ENCODE measurements at places on chromosomes 3 and 15.

GRCh38 chr15:57061281-57061680 is 142.8 kb downstream of the TCF12 start:
- no peak for DNase-seq

GRCh38 chr3:15217841-15218267 is 11.8 kb downstream of the CAPN7 start:
- DNase-seq, result no peak

GRCh38 chr15:68364028-68364659 is 67.8 kb downstream of the ITGA11 start:
- no peak for DNase-seq

DNA sequence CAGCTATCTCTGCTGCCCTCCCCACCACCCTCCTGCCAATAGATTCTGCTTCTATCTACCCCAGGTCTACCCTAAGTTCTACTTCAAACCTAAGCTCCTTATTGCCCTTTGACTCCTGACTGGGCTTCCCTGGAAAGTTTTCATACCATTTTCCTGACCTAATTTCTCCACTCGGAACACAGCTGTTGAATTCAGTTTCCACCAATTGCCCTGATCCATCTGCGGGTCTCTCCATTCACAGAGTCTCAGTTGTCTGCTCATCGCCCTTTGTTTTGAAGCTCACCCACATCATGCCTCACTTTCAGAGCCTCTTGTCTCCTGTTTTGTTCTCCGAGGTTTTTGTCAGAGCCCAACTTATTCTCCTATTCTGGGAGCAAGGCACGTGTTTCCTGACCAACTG is 56.8 kb upstream of the ABI3BP start:
- DNase-seq, result no peak

DNA sequence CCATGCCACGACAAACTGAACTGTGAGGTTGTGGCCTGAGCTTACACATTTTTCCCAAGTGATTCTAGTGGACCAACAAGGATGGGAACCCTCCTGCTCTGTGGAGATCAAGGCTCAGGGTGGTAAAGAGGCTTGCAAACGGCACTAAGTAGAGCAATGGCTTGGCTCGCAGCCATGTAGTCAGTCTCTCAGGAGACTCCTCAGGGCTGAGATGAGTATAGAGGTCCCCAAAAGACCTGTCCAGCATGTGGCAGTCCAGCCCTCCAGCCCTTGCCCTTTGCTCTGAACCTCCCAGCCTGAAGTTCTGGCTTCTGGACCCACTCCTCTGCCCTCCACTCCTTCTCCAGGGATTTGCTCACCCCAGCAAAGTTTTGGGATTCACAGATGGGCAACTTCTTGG is 8.3 kb upstream of the CAMP start:
- DNase-seq, result no peak

GRCh38 chr3:32340611-32341365 is 50.9 kb upstream of the CMTM7 start:
- DNase-seq, result no peak

- DNase-seq, result no peak
Measured at GRCh38 chr3:65837604-65838003, 201.1 kb downstream of the MAGI1 start.

GRCh38 chr3:97432914-97433313 is 331.6 kb upstream of the ARL6 start:
- no peak for DNase-seq

GRCh38 chr3:69749461-69749860 is 10.2 kb downstream of the MITF start:
- DNase-seq, result no peak

DNA sequence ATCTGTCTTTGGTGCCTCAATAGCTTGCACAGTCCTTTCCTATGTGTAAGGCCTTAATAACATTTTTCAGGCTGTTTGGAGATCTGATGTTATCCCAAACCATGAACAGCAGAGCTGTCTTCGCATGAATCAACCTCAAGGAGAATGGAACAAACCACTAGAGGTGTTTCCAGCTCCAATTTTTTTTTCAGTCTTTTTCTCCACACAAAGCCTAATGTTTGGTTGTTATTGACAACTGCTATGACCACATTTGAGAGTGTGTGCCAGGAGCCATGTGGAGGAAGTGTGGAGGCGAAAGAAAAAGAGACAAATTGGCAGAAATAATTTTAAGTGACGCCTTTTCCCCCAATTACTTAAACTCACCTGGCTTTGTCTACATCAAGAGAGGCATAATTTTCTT is 38.7 kb downstream of the RTP4 start:
- DNase-seq, result no peak

- DNase-seq, result no peak
Measured at GRCh38 chr3:170056710-170057454, 19.1 kb downstream of the GPR160 start.

- DNase-seq, result no peak
Measured at GRCh38 chr15:23022156-23022555, 17.2 kb downstream of the TUBGCP5 start.

DNA sequence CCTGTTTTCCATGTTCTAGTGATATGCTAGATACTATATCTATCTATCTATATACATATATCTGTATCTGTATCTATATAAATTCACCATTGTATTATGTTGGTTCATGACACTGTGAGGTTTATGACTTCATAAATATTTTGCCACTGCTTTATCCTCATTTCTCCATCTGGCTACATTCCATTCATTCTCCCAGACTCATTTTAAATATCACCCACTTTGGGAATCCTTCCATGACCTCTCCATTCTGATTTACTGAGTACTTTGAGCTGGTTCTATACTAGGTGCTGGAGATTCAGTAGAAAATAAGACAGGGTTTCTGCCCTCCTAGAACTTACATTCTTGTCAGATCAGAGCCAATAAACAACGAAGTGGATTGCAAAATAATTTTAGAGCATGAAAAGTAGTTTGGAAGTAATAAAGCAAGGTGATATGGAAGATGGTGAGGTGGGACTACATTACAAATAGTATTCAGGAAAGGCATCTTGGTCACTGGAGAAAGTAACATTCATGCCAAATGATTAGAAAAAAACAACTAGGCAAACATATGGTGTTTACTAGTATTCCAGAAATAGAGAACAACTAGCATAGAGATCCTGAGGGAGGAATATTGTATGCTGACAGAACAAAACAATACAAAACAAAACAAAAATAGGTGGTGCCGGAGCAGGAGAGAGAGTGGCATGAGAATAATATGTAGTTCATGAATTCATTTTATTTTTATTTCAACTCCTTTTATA is 11.6 kb upstream of the PLSCR4 start:
- no peak for DNase-seq

DNA sequence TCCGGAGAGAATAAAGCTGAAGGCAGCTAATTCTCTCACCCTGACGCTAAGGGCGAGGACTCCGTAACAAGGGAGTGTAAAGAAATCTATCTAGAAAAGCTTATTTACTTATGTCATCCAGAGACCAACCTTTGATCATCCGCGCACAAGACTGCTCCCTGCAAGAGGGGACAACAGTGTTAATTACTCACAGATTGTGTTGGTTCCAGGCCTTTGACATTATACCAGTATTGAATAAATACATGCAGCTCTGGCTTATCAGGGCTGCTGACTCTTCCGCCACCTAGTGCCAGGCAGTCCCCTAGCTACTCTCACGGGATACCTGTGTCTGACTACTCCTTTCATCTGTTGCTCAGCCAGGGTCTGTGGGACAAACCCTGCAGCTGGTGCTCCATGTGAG is 211.7 kb downstream of the DTWD1 start:
- DNase-seq, result no peak

GRCh38 chr15:96162322-96162721 is 168.2 kb upstream of the NR2F2 start:
- no peak for DNase-seq

GRCh38 chr3:167437428-167438139 is 36.3 kb downstream of the SERPINI2 start:
- no peak for DNase-seq

DNA sequence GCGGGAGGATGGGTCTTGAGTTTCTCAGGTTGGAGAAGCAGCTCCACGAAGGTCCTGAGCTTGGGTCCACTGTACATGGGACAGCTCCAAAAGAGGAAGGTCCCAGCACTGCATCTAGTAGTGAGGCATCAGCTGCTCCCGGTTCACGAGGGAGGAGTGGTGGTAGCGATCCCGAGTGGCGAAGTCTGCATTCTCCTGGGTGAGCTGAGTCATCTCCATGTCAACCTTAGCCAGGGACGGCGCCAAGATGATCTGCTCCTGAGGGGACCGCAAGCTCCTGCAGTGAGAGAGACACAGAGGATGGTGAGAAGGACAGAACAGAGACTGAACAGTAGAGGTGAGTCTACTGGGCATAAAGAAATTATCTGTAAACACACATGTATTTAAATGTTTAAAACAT is 28.0 kb upstream of the HEG1 start:
- DNase-seq, result no peak

GRCh38 chr15:88505721-88506120 is 38.2 kb downstream of the MRPS11 start:
- DNase-seq, result no peak

DNA sequence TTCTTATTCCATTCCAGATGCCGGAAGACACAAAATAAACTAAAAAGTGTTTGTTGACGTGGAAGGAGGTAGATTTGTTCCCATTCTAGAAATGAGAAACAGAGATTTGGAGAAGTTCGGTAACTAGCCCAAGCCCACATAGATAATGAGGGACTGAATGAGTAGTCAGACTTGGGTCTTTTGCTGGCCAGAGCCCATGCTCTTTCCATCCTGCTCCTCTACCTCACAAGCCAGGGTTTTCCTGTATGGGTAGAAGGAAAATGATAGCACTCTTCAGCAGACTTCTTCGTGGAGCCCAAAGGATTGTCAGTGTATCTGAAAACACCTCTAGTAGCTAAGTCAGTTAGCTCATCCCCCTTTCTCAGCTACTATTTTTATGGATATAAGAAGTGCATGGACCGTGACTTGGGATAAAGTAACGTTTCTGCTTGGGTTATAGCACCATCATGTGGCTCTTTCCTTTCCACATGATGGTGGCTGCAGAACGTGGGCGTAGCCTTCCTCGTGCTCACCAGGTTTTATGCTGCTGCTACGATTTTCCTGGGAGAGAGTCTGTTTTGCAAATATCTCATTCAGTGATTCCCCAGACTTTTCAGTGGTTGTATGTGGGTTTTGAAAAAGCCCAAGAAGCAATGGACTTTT is 84.6 kb downstream of the DGKG start:
- DNase-seq, result no peak

DNA sequence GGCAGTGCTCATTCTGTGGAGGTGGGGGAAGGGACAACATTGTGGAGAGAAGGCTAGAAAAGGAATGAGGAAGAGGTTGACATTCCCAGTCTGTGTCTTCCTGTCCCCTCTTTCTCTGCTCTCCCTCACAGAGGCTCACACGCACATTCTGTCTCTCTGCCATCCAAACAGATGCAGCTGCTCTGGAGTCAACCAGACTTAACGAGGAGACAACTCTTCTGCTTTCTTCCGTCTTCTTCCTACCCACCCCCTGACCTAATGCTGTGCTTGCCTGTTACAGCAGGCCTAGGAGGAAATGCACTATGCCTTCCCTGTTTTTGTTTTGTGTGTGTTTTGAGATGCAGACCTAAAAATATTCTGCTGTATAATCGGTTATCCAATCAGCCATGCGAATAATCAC is 121.9 kb downstream of the CACNA1D start:
- DNase-seq, result no peak

- DNase-seq, result no peak
Measured at GRCh38 chr3:193347521-193348501, 30.7 kb downstream of the ATP13A5 start.

GRCh38 chr3:104556372-104557078 is 810.2 kb upstream of the ALCAM start:
- no peak for DNase-seq

GRCh38 chr3:53027254-53027844 is 18.5 kb downstream of the SFMBT1 start:
- no peak for DNase-seq

- DNase-seq, result no peak
Measured at GRCh38 chr3:179970746-179971145, 66.0 kb downstream of the PEX5L start.

GRCh38 chr3:144102421-144102820 is 130.8 kb downstream of the DIPK2A start:
- no peak for DNase-seq

GRCh38 chr3:148873270-148873927 is 8.3 kb downstream of the CPA3 start:
- no peak for DNase-seq

DNA sequence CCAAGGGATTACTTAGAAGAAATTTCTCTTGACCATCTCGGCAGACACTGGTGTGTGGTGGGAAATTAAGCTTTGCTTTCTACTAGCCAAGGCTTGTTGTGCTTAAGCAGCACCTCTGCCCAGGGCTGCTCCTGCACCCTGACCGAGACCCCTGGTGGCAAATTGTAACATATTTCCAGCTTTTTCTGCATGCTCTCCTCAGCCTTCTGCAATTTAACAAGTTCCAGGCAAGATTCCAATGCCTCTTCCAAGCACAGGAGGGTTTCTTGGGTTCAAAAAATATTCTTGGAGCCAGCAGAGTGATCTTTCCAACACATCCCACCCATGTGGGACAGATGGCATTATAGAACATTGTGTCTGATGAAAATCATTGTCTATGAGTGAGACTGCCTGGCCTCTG is 210.5 kb downstream of the CLSTN2 start:
- DNase-seq, result no peak

- no peak for DNase-seq
Measured at GRCh38 chr15:27906802-27907201, 192.3 kb downstream of the OCA2 start.

- DNase-seq, result no peak
Measured at GRCh38 chr15:70525551-70525950, 237.8 kb downstream of the UACA start.

- no peak for DNase-seq
Measured at GRCh38 chr15:92149465-92149864, 244.2 kb upstream of the ST8SIA2 start.

- DNase-seq, result no peak
Measured at GRCh38 chr3:23865595-23866396, 51.0 kb downstream of the NKIRAS1 start.

- no peak for DNase-seq
Measured at GRCh38 chr3:153008226-153008625, 153.8 kb upstream of the RAP2B start.

GRCh38 chr3:69536306-69537020 is 150.6 kb upstream of the FRMD4B start:
- no peak for DNase-seq

DNA sequence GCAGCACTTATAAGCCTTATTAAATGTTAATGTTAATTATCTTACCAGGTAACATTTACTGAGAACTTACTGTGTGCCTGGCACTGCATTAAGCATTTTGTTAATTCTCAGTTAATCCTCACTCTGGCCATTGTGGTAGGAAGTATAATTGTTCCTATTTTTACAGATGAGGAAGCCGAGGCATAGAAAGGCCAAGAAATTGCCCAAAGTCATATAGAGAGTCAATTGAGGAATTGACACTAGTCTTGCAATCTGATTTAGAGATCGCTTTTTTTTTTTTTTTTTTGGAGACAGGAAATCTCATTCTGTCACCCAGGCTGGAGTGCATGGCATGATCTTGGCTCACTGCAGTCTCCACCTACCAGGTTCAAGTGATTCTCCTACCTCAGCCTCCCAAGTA is 132.6 kb upstream of the PROK2 start:
- no peak for DNase-seq
